Activated naive CD8-positive, alpha-beta T cell treated with anti-CD3 and anti-CD28 coated beads, Interleukin-2, amount 10 ng/mL, durations not matched to agents 7 days and 5 days (primary cell): ENCODE measurements at places on chromosomes 3 and 15. TPM values are rescaled to one million over a fixed set of nuclear protein-coding genes. Genes with fewer than 3 reads are reported as not detected.

GRCh38 chr3:11247362-11247761, 24.8 kb upstream of the ATG7 start:
- DNase-seq, result no peak

DNA sequence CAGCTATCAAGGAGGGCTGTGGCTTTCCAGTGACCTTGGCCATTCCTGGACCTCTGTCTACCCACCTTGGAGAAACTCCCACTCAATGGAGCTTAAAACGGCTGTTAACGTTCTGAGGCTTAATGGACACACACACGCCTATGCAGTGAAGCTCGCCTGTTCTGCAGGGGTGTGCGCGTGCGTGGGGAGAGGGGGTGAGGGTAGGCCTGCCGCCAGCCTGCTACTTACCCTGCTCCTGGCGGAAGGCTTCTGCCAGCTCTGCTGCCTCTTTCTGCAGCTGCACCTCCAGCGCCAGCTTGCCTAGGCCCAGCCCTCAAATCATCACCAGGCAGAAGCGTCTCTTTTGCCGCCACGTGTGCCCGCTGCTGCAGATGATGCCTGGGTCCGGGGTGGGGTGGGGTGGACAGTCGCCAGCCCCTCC, 23.2 kb upstream of the PARL start:
- DNase-seq, result no peak

GRCh38 chr15:57763176-57763964, 56.9 kb downstream of the POLR2M start:
- DNase-seq, result no peak

DNA sequence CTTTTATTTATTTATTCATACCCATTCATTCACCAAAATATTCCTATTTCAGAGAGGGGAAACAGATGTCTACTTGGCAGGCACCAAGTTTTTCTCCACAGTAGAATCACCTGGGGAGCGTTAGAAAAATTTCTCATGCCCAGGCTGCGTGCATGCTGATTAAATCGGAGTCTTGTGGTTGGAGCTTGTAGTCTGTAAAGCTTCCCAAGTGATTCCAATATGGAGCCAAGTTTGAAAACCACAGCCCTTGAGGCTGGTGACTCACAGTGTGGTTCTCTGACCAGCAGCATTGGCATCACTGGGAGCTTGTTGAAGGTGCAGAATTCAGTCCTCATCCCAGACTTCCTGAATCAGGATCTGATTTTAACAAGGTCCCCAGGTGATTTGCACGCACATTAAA, 49.7 kb downstream of the PDHB start:
- no peak for DNase-seq

DNA sequence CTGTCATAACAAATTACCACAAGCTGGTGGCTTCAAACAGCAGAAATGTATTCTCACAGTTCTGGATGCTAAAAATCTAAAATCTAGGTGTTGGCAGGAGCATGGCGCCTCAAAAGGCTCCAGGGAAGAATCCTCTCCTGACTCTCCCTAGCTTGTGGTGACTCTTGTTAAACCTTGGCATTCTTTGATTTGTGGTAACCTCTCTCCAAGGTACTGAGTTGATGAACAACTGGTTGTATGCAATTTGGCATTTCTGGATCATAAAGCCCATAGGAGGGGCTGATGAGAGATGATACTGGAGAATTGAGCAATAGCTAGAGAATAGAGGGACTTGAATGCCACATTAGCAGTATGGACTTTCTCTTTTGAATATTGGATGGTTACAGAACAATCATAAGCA, 821.8 kb downstream of the TBL1XR1 start:
- no peak for DNase-seq

DNA sequence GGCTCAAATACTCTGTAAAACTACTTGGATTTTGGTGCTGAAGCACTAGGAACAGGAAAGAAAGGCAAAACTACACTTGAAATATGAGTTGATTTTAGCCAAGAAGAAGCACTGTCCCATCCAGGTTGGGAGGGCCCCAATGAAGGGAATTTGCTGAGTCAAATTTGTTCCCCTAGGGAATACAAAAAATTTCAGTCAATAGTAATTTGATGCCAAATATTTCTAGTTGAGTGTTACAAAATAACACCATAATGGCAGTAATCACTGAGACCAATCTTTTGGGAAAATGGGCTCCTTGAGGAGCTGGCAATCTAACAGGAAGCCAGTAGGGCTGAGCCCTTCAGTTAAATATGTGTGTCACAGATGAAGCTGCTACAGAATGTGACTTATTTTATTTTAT, 896.9 kb downstream of the DIPK2A start:
- DNase-seq, result no peak

GRCh38 chr3:107845380-107846278, 245.2 kb downstream of the CD47 start:
- no peak for DNase-seq

DNA sequence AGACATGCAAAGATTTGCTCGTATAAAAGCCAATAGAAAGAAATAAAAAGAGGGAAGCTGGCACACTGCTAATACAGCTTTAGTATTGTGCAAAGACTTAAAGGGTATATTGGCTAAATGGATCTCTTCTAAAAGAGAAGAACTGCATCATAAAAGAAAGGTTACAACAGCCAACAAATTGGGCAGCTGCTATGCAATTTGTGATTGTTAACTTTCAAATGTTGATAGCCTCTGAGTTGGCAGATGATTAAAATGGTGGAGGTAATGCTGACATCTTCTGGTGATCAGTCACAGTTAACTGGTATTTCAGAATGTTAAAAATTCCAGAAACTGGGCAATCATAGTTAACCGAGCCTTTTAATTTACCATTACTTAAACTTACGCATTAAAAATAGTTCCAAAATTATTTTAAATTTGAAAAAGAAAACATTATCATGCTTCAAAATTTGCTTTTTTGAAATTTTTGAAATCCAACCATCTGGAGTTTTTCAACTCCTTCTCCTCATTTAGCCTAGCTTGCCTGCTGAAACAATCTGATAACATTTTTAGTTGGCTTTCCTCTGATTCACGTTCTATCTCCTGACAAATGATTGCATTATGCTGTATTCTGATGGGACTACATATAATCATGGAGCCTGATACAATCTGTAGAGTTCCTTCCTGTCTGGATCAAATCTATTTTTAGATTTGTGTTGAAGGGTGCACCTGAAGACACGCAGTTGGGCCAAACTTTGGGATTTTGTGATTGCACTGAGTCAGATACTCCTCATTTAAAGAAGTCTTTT, 144.0 kb upstream of the PDZRN3 start:
- DNase-seq, result no peak

DNA sequence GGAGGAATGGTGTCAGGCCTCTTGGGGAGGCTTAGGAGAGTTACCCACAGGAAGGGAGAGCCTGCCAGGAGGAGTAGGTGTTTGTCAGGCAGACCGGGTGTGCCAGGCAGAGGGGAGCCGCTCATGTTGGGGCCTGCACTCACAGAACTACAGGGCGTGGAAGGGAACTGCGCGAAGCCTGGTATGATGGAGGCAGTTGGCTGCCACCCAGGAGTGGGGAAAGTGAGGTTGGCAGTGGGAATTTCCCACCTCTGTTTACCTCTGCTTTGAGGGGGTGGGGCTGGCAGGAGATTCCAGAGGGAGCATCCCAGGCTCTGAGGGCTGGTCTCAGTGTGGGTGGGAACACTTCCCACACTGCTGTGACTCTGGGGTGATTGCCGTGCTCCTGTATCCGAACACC, 99.9 kb downstream of the SLCO3A1 start:
- DNase-seq, result no peak

GRCh38 chr15:99385005-99385669, 133.9 kb downstream of the LRRC28 start:
- DNase-seq, result no peak

GRCh38 chr3:94130690-94131089, 67.8 kb downstream of the NSUN3 start:
- DNase-seq, result no peak

GRCh38 chr3:107465064-107465631, 57.6 kb upstream of the BBX start:
- DNase-seq, result no peak

DNA sequence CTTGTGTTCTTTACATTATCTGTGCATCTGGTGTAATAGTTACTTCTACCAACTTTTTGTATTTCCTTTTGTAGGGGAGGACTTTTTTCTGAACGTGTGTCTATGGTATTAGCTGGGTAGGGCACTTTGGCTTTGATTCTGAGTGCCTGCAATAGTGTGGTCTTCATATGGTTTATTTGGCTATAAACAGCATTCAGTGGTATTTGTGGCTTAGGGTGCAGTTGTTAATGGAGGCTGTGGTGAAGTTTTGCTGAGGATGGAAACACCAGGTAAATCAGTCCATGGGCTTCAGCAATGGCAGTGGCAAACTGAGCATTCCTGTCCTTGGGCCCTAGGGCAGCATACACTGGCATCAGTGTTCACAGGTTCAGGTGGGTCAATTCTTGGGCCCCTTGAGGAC, 230.6 kb upstream of the CTNNB1 start:
- DNase-seq, result no peak

- DNase-seq, result no peak
These were observed 511.3 kb downstream of the SHQ1 start for GRCh38 chr3:72336821-72337479.

DNA sequence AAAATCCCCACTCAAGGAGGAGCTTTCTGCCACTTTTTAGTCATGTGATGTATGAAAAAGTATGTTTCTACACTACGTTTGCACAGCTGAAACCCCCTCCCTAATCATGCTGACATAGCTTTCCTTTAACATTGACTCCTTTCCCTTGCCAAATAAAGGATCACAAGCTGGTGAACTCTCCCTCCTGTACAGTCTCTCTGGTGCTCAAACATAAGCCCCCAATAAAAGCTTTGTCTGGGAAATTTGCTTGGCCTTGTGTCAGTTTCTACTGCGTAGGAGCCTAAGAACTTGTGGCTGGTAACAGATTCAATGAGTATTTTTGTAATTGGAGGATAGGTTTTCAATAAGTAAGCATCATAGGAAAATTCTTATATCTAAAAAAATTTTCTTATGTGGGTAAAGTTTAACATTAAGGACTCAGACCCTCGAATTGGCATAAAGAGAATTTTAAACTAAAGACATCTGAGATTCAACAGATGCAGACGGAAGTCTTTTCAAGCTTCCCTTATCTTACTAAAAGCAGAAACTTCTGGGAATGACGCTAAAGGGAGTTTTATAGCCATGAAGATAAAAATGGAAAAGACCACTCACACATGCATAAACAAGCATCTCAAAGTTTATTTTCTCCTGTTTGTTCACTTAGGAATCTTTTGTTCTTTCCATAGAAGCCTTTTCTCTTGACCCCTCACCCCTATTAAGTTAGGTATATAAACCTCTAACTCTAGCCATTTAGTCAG, 44.1 kb upstream of the P2RY1 start:
- no peak for DNase-seq

GRCh38 chr3:189056646-189057335, 115.0 kb upstream of the TPRG1 start:
- DNase-seq, result no peak

DNA sequence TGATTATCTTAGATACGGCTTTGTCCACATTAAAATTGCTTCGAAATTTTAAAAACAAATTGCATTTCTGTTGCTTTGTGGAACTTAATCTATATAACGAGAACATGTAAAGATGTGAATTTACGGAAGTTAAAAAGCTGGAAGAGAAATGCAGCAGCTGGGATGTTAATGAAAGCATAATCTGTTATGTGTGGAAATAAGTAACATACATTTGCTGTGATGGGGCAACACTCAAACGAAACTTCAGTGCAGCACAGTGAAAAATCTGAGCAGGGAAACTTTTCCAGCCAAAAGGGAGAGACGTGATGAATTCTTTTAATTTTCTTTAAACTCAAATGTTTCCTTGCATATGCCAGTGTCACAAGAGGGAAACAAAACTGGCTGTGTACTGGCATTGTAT, 276.7 kb upstream of the LMCD1 start:
- no peak for DNase-seq

- DNase-seq, result no peak
These were observed 46.3 kb upstream of the INSYN1 start for GRCh38 chr15:73799466-73799865.

Gene SLC28A2
- not detected for total RNA-seq

Gene SLC22A14
- total RNA-seq, result 0.17 TPM

Gene ARGFX
- not detected for total RNA-seq

Gene SLC51B
- not detected for total RNA-seq

Gene OXTR
- total RNA-seq, result 0.42 TPM

Gene SERINC4
- 0.14 TPM for total RNA-seq

Gene PATL2
- 55.2 TPM for total RNA-seq

Gene TMEM41A
- 20.9 TPM for total RNA-seq

Gene CIP2A
- 48.4 TPM for total RNA-seq
